ENCODE measurements at places on chromosomes 11 and 22.
A peak's percentile ranks its signal among the peaks of the same experiment; 100 is the strongest.

GRCh38 chr22:41092847-41093411 is 537 bp downstream of the EP300 start:
- DNase-seq = peak; percentile 12

- DNase-seq = no peak
These were observed 73.6 kb downstream of the MICAL3 start for GRCh38 chr22:17950651-17951214.

GRCh38 chr11:69172674-69173073 is 16.9 kb downstream of the SMIM38 start:
- no peak for DNase-seq

- no peak for DNase-seq
These were observed at the start of gene TEX54 for GRCh38 chr11:62832336-62833234. Gene TEX54 (minus strand): TSS chr11:62832841.

DNA sequence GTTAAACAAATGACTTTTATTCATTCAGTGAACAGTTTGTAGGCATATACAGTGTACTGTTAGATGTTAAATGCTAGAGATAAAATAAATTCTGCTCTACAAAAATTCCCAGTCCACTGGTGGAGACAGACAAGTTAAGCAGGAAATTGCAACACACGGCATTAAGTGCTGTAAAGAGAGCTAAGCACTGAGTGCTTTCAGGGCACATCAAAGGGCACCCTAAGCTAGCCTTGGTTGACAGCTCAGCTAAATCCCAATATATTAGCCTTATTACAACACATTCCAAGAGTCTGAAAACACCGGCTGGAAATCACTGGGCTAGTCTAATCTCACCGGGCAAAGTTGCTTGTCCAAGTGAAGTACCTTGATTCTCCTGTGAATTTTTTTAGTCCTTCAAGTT is 55.1 kb downstream of the NOX4 start:
- no peak for DNase-seq

GRCh38 chr11:65381716-65382032 is 772 bp downstream of the SLC25A45 start:
- no peak for DNase-seq

DNA sequence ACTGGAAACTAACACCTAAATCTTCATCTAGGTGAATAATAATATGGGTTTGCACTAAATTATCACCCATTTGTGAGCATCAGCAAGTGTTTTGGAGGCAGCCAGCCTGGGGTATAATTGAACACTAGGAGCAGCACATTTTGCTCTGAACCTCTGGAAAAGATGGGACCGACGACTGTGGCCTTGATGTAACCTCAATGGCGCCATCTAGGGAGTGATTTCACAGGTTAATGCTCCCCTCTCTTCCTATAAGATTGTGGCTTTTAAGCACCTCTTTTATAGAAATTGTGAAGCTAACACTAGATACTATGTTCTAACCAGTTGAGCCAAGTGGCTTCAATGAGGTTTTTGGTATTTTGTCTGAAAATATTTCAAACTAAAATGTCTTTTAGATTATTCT is 203.7 kb downstream of the NELL1 start:
- DNase-seq = peak; percentile 29

DNA sequence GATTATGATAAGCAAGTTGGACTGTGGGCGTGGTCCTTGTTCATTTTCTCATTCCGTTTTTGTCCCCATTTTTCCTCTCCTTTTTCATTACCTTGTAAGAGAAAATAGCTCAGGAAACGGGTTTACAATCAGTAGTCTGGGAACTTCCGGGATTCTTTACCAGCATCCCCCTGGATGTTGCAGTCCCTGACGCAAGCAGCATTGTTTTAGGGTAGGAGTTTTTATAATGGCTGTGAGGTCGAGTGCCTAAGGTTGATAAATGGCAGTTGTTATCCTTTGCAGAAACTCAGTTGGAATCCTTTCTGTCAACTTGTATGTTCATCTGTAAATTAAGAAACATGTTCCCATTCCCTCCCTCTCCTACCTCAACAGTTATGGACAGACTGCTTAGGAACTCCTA is 68.3 kb downstream of the ARHGEF12 start:
- DNase-seq = peak; percentile 7

- DNase-seq = no peak
These were observed 228.2 kb upstream of the DDI1 start for GRCh38 chr11:103808252-103808651.

GRCh38 chr11:42890773-42891172 is 421.0 kb upstream of the API5 start:
- no peak for DNase-seq

DNA sequence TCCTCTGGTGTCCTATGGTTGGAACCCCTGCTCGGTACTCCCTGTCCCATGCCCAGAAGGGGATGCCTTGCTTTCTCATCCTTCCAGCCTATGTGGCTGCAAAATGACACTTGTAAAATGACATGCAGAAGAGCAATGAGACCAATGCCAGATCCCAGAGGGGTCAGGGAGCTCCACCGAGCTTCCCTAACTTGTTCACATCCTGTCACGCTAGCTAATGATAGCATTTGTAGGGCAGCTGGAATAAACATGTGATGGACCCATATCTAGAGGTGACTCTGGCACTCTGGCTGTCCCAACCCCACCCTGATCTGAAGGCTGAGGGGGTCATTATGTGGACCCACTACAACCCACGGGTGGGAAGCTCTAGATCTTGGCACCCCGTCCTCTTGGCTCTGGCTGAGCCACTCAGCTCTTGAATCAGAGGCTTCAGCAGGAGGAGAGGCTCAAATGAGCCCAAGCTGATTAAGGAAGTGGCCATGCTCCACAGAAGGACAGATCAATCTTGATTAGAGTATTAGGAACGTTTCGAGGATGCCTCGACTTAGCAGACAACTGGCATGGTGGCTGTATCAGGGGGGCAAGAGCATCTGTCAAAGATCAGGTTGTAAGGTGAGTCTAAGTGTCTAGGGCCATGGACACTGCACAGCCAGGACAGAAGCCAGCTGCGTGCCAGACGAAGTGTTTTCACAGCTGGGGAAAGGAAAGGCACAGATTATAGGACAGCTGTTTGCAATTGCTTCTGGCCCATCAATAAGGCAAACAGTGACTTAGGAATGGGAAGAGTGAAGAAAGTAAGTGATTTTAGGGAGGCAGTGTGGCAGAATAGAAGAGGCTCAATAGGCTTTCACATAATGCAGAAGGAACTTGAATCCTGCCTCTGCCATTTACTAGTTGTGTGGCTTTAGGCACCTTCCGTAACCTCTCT is 182.8 kb downstream of the KIRREL3 start:
- no peak for DNase-seq

DNA sequence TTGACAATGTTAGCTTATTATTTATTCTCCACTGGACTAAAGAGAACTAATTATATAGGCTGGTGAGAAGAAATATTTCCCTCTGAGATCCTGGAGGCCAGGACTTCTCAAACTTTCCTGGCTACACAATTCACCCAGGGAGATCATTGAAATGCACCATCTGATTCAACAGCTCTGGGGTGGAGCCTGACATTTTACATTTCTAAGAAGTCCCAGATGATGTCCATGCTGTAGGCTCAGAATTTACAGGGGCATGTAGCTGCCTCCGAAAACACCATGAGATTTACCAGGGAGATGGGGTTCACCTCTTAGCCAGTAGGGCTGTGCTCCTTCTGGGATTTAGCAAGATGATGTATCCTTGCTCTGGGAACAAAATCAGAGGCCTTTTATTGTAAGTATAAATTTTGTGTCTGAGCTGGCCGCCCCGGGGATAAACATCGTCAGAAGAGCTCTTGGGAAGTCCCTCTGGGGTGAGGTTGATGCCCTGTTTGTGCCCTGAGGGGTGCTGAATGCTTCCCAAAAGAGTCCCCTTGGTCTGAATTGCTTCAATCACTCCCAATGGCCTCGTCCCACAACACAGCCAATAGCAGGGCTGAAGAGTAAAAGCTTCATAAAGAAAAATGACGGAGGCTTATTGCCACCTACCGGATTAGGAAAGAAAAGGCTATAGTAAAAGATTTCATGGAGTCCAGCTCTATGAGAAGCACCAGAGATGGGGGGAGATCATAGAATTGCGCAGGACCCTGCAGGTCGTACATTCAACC is 33.4 kb upstream of the API5 start:
- DNase-seq = peak; percentile 50

GRCh38 chr22:31544481-31545480 is 48.4 kb downstream of the SFI1 start:
- no peak for DNase-seq

- DNase-seq = no peak
These were observed 393.2 kb upstream of the TENM4 start for GRCh38 chr11:79834015-79834414.

- DNase-seq = no peak
These were observed 50.1 kb upstream of the WNT11 start for GRCh38 chr11:76256448-76256847.

GRCh38 chr11:83255366-83255765 is 30.8 kb downstream of the CCDC90B start:
- DNase-seq = no peak

DNA sequence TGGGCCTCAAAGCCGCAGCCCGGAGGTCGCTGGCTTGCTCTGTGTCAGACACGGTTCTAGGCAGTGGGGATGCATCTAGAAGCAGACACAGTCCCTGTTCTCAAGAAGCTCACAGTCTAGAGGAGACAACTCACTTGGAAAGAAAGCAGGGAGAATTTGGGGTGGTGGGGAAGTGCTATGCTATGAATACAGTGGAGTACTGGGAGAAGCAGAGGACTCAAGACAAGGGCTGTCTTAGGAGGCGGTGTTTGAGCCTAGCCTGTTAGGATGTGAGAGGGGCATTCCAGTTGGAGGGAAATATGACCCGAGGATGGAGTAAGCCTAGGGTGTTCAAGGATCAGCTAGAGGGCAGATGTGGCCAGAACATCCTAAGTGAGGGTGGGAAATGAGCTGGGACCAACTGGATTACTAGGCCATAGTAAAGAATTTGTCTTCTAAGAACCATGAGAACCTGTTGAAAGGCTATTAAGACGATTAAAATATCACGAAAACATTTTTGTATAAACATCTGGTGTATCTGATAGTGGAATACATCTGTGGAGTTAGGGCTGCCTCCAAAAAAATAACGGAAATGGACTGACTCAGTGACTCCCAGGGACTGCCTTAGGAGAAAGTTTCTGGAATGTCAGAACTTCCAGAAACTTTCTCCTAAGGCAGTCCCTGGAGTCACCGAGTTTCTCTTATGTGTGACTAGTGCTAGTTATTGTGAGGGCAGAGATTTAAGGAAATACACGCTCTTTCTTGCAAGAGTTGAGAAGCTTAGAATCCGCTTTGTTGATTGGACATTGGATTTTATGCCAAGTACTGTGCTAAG is 1.1 kb upstream of the PITPNB start:
- no peak for DNase-seq

DNA sequence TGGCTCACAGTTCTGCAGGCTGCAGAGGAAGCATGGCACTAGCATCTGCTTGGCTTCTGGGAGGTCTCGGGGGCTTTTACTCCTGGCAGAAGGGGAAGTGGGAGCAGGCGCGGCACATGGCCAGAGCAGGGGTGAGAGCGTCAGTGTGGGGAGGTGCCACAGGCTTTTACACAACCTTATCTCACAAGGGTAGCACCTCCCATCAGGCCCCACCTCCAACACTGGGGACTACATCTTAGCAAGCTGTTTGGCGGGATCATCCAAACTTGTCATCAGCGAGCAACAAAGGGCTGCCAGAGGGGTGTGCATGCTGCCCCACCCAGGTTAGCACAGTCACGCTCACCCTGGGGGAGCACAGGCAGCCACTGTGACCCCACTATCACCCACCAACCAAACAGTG is 18.9 kb upstream of the YPEL1 start:
- peak; percentile 62 for DNase-seq

DNA sequence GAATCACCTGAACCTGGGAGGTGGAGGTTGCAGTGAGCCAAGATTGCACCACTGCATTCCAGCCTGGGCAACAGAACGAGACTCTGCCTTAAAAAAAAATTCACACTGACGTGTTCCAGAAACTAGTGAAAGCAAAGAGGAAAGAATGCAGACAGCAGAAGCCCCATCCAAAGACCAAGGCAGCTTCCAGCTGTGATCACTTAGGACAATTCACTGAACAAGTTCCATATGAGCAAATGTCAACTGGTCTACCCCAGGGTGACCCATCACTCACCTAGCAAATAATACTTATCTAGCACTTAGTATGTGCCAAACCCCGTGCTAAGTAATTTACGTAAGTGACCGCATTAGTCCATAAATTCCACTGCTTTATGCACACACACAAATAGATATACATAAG is 138.9 kb downstream of the LARGE1 start:
- no peak for DNase-seq

DNA sequence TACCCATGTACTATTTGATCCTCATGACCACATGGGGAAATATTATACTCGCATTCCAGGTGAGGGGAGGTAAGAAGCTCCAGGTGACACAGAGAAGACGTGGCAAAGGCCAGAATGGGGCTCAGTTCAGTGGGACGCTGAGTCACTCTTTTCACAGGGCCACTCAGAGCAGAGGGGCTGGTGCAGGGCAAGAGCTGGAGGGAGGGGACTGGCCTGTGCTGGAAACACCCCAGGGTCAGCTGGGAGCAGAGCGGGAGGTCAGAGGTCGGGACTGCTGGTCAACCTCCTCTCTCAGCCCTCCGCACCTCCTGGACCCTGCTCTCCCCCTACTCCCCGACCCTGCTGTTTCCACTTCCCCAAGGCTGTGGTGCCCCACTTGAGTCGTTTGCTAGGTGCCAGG is 12.1 kb downstream of the APOL3 start:
- DNase-seq = no peak

- no peak for DNase-seq
These were observed 11.9 kb upstream of the PARVB start for GRCh38 chr22:44012162-44012561.

GRCh38 chr11:129385801-129386200 is 10.2 kb downstream of the BARX2 start:
- DNase-seq = no peak

DNA sequence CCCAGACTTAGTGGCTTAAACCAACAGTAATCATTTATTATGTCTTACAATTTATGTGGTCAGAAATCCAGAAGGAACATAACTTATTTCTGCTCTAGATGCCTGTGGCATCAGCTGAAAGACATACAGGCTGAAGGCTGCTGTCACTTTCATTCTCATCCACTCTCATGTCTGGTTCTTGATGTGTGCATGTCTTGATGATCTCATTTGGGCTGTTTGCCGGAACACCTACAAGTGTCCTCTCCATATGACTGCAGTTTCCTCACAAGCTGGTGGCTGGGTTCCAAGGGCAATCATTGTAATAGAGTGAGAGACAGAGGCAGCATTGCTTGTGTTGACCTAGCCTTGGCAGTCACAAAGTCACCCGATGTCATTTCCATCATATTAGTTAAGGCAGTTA is 1375.9 kb upstream of the RAG2 start:
- DNase-seq = no peak

DNA sequence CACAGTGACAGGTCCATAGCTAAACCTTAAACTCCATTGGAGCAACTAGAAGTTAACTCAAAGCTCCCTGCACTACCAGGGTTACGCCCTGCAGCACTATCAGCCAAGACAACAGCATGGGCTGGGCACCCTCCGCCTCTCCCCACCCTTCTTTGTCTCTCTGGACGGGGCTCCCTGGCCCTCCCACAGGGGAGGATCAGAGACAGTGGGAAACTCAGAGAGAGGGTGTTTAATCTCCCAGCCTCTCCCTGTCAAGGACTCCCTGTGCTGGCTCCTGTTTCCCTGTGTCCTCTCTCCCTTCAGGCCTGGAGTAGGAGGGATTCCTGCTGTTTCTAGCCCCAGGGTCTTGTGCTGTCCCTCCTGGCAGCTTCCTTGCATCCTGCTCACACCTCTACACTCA is 56.9 kb upstream of the CSNK2A3 start:
- DNase-seq = no peak

GRCh38 chr11:23974051-23974450 is 522.8 kb upstream of the LUZP2 start:
- DNase-seq = peak; percentile 12

GRCh38 chr11:47460571-47461235 is 11.8 kb upstream of the RAPSN start:
- DNase-seq = no peak

GRCh38 chr11:60183591-60184205 is 815 bp upstream of the MS4A6A start:
- DNase-seq = no peak

Data from NCI-H2227 treated with DMSO at 0.1 percent for 48 hours (cell line).